ENCODE measurements at places on chromosomes 2 and 18. TPM values are rescaled to one million over a fixed set of nuclear protein-coding genes. Genes with fewer than 3 reads are reported as not detected.

The ECEL1 gene
- 0.30 TPM for total RNA-seq

The XDH gene
- 1.3 TPM for total RNA-seq

The SERPINB8 gene
- 11.7 TPM for total RNA-seq

The TSPYL6 gene
- not detected for total RNA-seq

The ELOA2 gene
- total RNA-seq = not detected

The STARD6 gene
- not detected for total RNA-seq

The TRPM8 gene
- total RNA-seq = 0.37 TPM

The SALL3 gene
- not detected for total RNA-seq

The GLI2 gene
- 30.4 TPM for total RNA-seq

The NDC80 gene
- 16.5 TPM for total RNA-seq

The SLC11A1 gene
- 0.28 TPM for total RNA-seq

The SPP2 gene
- not detected for total RNA-seq

The DSG1 gene
- total RNA-seq = not detected

The EDAR gene
- not detected for total RNA-seq

The SMC6 gene
- 34.3 TPM for total RNA-seq

The SULT1C4 gene
- total RNA-seq = not detected

The ASAP2 gene
- 39.9 TPM for total RNA-seq

The ADI1 gene
- total RNA-seq = 55.6 TPM

The SUCLG1 gene
- 95.1 TPM for total RNA-seq

The ICOS gene
- not detected for total RNA-seq

The TIA1 gene
- 47.2 TPM for total RNA-seq

The EGR4 gene
- total RNA-seq = 0.27 TPM

The ANAPC1 gene
- 38.5 TPM for total RNA-seq

The GALR1 gene
- not detected for total RNA-seq
